GDM1 (cell line): ENCODE measurements at places on chromosomes 13 and 19.

GRCh38 chr19:1274081-1274851 lies 1.1 kb upstream of the FAM174C start:
- no peak for DNase-seq

GRCh38 chr13:112903606-112904195 lies 65.3 kb upstream of the MCF2L start:
- DNase-seq, result no peak

DNA sequence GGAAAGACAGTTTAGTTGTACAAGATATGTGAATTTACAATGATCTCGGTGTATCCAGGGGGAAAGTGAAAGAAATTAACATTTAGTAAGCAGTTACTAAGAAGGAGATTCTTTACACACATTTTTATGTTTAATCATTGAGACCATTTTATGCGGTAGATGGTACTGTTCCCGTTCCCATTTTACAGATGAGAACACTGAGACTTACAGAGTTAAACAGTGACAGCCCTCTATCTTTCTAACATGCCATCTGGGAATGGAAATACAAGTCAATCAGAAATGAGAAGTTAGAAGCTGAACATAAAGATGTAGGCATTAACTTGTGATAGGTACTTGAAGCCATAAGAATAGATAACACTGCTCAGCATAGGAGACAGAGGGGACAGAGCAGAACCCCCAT lies 144.9 kb downstream of the VWA8 start:
- no peak for DNase-seq

GRCh38 chr13:61900033-61900432 lies 484.4 kb upstream of the PCDH20 start:
- DNase-seq, result no peak

DNA sequence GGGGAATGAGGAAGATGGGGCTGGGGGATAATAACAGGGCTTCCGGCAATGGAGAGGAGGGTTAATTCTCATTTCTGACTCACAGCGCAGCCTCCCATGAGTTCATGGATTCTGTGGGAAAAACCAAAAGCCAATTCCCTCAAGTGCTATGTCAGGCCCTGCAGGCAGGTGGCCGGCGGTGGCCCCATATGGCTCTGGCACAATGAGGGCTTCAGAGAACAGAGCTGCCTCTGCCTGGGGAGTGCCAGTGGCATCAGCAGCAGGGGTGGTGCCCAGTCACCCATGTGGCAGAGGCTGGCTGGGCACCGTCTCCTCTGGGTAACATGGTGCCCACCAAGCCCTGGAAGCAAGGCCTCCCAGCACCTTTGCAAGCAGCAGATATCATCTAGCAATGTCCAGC lies 69.1 kb downstream of the ALOX5AP start:
- DNase-seq, result no peak

DNA sequence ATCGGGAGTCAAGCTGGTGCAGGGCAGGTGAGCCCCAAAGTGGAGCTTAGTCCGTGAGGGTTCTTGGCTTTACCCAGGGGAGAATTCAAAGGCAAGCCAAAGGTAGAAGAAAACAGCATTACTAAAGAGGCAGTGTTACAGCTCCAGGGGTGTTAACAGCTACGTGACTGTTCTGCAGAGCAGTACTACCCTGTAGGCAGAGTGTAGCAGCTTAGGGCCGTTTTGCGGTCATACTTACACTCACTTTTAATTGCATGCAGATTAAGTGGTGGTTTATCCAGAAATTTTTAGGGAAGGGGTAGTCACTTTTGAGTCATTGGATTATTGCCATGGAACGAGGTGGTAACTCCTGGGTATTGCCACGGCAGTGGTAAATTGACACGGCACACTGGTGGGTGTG lies 482.2 kb downstream of the SLITRK5 start:
- no peak for DNase-seq

DNA sequence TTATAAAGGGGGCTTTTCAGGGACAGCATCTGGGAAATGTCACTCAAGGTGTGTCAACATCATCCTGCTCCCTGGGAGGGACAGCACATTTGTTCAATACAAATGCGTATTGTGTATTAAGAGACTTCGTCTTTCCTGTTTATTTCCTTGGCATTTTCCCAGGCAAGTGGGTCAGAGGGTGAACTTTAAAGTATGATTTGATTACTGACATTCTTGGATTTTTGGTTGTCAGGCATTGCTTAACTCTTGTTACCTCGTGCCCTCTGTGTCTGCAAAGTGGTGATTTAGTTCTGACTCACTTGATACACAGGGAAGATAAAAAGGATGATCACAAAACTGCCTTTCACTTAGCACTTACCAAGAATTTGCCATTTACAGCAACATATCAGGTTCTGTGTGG lies 292.7 kb downstream of the SUCLA2 start:
- no peak for DNase-seq

DNA sequence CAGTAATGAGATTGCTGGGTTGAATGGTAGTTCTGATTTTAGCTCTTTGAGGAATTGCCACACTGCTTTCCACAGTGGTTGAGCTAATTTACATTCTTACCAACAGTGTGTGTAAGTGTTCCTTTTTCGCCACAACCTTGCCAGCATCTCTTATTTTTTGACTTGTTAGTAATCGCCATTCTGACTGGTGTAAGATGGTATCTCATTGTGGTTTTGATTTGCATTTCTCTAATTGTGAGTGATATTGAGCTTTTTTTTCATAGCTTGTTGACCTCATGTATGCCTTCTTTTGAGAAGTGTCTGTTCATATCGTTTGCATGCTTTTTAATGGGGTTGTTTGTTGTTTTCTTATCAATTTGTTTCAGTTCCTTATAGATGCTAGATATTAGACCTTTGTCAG lies 245.0 kb downstream of the MTUS2 start:
- DNase-seq, result no peak

DNA sequence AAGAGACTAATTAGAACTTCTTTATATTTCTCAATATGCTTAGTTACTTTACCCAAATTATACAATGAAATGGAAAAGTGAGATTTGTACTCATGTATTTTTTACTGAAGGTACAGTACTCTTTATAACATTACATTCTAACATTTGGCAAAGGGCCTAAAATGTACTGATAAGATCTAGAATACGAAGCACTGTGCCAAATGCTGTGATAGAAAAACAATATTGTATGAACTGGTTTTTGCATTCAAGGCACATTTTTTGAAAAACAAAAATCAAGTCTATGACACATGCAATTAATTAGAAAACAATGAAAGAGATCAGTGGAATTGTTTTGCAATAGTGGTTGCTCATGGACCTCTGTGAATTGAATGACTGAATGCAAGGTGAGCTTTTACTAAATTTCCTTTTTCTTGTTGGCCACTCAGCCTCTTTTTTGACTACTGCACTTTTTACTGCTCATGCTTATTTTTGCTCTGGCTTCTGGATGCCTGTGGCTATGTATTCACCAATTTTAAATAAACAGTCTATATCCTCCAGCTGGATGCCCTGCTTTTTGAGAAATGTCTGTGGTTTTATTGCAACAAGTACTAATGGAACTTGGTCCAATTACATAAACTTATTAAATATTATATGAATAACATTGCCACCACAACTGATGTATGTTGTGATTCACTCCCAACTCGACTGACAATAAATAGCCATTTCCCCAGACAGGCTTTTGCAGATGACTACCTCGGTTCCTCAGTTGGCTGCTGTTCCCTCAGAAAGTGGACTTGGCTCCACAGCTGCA lies 41.4 kb upstream of the OBI1 start:
- no peak for DNase-seq

- DNase-seq, result no peak
Observed at GRCh38 chr13:74586847-74587246, 452.6 kb upstream of the KLF12 start.

- no peak for DNase-seq
Observed at GRCh38 chr19:48613024-48613851, 1.6 kb downstream of the FAM83E start.

GRCh38 chr13:31588893-31589292 lies 150.4 kb upstream of the RXFP2 start:
- no peak for DNase-seq

GRCh38 chr19:8451885-8452284 lies 7.1 kb downstream of the HNRNPM start:
- DNase-seq, result no peak

GRCh38 chr13:44022196-44022595 lies 142.5 kb downstream of the LACC1 start:
- DNase-seq, result no peak
